GM18507 (cell line): ENCODE measurements at places on chromosomes 13 and 19.
A peak's percentile ranks its signal among the peaks of the same experiment; 100 is the strongest.

DNA sequence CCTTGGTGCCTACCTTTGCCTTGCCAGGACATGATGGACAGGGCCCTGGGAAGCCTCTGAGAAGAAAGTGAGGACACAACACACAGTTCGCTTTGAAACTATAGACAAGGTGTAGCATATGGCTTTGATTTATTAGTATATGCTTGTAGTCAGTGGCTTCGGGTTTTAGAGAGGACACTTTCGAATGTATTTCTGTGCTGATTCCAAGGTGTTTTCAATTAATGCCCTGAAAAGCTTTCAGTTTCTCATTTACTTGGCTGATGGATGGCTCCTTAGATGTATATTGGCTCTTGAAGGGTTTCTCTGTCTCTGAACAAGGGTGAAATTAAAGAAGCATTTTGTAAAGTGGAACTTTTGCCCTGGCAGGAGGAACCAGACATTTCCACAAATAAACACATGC is 106.9 kb downstream of the POSTN start:
- DNase-seq = no peak

GRCh38 chr19:7516878-7517277 is 975 bp downstream of the ZNF358 start:
- no peak for DNase-seq

DNA sequence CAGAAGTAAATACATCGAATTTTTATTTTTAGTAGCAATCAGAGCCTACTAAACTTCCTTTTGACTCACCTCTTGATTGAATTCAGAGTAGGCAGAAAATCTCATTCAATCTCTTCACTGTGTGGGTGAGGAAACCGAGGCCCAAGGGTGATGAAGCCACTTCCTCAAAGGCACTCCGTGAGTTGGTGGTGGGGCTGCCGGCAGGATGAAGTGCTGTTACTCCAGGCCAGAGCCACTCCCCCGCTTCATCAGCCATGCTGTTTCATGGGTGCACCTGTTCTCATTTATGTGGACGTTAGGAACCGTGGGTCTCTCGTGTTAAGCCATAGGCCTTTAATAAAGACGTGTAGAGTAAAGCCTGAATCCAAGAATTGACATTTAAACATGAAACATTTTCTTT is 13.2 kb downstream of the ING1 start:
- no peak for DNase-seq

- no peak for DNase-seq
Observed at GRCh38 chr19:1273263-1274041, 1.9 kb upstream of the FAM174C start.

DNA sequence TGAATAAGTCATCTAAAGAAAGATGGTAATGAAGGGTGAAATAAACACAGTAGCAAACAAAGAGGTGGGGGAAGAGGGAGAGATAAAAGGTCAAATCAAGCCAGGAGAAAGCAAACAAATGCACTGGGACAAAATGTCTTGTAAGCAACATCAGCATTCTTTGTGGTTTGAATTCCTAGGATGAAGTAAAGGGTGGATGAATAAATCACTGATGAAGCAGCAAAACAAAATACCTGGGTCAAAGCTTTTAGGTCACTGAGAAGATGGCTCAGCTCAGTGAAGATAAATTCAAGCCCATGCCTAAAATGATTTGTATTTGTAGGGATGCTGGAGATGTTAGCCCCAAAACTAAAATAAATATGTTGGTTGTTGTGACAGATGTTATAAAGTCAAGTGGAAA is 86.5 kb upstream of the FBXL3 start:
- DNase-seq = no peak

DNA sequence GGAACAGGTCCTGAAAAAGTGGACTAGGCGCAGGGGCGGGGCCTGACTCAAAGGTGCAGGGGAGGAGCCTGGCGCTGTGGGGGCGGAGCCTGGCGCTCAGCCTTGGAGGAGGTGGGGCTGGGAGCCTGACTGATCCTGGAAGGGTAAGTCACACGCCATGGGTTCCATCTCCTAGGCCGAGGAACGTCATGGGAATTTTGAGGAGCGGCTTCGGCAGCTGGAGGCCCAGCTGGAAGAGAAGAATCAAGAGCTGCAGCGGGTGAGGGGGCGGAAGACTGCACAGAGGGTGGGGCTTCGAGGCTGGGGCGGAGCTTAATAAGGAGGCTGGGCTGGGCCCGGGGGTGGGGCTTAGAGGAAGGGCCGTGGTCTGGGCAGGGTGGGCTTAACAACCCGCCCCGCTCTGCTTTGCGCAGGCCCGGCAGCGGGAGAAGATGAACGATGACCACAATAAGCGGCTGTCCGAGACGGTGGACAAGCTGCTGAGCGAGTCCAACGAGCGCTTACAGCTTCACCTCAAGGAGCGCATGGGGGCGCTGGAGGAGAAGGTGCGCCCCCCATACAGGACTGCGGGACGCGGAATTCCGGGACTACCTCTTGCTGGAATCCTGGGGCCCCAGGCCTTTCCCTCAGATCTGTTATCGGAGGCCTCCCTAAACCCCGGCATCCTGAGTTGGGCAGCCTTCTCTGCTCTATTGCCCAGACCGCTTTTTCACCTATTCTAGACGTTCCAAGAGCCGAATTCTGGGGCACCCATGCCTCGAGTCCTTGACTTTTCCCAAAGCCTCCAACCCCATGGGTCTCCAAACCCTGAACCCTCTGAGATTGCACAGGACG is 14.5 kb downstream of the PPFIA3 start:
- no peak for DNase-seq

- DNase-seq = no peak
Observed at GRCh38 chr19:45446295-45446694, 21.5 kb upstream of the FOSB start.

DNA sequence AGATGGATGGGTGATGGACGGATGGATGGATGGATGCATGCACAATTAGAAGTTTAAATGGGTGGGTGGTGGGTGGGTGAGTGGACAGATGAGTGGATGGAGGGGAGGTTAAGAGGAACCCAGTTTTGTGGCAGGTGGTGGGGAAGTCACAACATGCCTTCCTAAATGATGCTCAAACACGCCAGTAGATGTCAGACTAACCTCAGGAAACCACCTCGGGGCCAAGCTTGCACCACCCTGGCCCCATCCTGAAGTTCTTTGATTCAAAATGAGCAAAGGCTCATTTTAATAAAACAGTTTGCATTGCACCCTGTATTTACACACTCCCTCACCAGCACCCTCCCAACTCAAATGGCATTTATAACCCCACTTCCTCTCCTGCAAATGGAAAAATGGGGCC is 91.4 kb upstream of the CACNA1A start:
- peak; percentile 72 for DNase-seq

DNA sequence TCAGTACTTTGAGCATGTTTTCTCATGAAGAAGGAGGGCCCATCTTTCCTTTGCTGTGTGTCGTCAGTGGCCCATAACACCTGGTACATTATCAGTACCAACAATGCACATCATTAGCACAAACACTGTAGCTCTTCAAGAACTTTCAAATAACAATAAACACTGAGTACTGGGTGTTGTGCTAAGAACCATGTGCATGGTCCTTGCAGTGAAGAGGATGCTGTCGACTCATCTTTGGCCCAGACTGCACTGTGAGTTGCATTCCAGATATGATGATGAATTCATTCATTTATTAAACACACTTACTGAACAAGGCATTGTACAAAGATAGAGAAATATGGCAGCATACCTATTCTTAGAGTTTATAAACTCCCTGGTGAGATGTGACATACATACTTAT is 55.8 kb downstream of the FLT3 start:
- DNase-seq = no peak

GRCh38 chr13:99870541-99870940 is 101.0 kb downstream of the ZIC5 start:
- DNase-seq = no peak

DNA sequence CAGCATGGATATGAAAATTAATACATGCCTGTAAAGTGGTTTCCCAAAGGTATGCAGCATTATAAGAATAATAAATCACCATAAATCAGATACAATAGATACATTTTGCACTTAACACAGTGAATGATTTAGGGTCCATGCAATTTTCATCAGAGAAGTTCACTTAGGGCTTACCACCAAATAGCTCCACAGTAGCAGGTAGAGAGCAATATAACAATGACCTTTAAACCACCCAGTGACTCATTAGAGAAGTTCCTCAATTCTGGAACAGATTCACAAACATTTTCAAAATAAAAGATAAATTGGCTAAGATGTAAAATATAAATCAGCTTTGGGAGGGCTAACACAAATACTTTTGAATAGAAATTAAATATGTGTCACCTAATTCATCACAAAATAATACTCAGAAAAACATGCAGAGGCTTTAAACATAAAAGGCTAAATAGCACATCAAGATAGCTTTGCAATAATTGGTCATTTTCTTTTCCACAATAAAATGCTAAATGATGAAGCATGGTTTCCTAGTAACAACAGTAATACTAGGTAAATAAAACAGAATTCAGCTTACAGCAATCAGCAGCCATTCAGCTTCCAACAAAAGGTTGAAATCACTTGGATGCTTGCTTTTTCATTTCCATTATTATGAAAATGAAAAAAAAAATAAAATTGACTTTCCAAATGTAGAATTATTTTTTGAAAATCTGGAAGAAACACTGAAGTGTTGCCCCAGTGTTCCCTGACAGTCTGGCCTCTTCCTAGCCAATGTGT is 84.3 kb upstream of the NBEA start:
- DNase-seq = no peak

DNA sequence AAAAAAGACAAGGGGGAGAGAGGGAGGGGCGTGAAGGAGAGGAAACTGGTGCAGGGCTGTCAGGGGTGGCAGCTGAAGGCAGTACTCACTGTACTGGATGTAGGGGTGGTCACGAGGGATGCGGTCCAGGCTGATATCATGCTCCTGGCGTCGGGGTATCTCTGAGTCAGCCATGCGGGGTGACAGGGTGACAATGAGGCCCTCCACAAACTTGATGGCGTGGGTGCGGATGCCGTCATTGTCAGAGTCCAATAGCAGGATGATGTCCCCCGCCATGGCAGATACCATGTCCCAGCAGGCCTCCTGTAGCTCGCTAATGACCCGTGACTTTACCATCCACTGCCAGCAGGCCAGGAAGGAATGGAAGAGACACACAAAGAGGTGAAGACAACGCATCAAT is 15.3 kb downstream of the SYMPK start:
- no peak for DNase-seq

- DNase-seq = no peak
Observed at GRCh38 chr13:49622174-49622946, 5.9 kb upstream of the ARL11 start.

DNA sequence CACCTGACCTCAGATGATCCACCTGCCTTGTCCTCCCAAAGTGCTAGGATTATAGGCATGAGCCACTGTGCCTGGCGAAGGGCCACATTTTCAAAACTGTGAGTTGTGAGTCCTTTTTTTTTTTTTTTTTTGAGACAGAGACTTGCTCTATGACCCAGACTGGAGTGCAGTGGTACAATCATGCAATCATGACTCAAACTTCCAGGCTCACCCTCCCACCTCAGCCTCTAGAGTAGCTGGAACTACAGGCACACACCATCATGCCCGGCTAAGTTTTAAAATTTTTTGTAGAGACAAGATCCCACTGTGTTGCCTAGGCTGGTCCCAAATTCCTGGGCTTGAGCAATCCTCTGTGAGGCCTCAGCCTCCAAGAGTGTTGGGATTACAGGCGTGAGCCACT is 3.8 kb upstream of the MYPOP start:
- DNase-seq = no peak

DNA sequence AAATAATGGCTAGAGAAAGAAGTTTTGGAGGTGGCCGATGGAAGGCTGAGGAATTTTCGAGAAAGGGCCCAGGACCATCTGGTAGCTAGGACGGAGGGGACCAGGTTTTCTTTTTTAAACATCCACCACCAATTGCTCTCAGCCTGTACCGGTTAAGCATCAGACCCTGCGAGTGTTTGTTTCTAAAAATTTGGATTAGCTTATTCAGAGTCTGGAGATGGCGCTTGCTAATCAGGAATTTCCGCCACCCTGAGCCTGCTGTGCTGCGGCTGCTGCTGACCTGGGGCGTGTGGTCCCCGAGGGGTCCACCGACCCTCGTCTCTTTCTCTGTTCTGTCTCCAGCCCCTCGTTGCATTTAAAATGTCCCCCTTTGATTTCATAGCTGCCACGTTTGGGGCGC is 2.0 kb downstream of the UHRF1 start:
- DNase-seq = no peak

GRCh38 chr19:41161903-41162302 is 31.1 kb upstream of the CYP2S1 start:
- DNase-seq = no peak

- DNase-seq = no peak
Observed at GRCh38 chr19:49502866-49503581, 6.8 kb downstream of the RPS11 start.

- no peak for DNase-seq
Observed at GRCh38 chr13:76225815-76226489, 589.8 kb downstream of the LMO7 start.

- DNase-seq = no peak
Observed at GRCh38 chr19:14328406-14328805, 52.8 kb upstream of the ADGRE5 start.

GRCh38 chr13:29849731-29850212 is 645 bp downstream of the UBL3 start:
- no peak for DNase-seq

DNA sequence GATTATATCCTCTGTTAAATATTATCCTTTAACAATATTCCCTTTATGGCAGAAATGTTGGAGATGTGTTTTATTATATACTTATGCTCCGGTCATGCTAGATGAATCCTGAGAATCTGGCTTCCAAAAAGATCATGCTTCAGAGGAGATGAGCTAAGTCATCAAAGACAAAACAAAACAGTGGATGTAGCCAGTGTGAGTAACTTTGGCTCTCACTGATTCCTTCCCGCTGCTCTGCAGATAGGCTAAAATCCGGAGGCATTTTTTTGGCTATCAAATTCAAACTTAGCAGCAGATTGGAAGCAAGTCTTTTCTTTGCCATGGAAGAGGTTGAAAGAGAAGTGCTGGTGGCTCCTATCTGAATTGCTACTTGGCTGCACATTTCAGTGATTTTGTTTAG is 295.9 kb downstream of the GPC6 start:
- DNase-seq = no peak

- DNase-seq = no peak
Observed at GRCh38 chr13:43879755-43880181, at the start of gene LACC1. Gene LACC1, plus strand, starts transcription at chr13:43879904. Its CDS starts 1,082 bp downstream, at chr13:43880986.

DNA sequence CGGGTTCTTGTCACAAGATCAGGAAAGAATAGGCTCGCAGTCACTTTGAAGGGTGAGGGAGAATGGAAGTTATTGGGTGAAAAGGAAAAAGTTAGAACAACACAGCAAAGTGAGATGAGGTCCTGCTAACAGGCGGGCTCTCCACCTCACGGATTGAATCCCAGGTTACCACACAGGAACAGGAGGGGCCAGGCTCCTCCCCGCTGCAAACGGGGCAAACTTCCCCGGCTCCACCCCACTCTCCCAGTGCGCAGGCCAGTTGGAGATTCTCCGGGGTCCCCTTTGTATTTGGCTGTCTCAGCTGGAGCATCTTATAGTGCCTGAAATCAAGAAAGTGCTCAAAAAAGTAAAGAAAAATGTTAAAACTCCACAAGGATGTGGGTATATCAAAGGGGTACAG is 78.3 kb upstream of the IPO5 start:
- no peak for DNase-seq
